ENCODE measurements at places on chromosomes 12 and 14.
A peak's percentile ranks its signal among the peaks of the same experiment; 100 is the strongest.

DNA sequence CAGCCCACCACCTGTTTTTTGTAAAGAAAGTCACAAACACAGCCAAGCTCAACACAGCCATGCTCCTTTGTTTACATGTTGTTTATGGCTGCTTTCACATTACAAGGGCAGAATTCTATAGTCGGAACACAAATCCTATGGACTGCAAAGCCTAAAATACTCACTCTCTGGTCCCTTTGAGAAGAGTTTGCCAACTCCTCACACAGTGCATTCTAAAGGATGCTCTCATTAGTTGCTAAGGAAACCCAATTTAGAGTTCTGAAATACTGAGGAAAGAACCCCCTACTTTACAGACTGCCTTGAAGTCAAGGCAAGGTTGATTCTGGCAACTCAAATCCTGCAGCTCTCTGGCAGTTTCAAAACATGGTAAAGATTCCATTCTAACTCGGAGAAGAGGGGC lies 38.3 kb downstream of the DCP1B start:
- DNase-seq = no peak

GRCh38 chr12:1034751-1035457 lies 43.9 kb downstream of the ERC1 start:
- DNase-seq = no peak

DNA sequence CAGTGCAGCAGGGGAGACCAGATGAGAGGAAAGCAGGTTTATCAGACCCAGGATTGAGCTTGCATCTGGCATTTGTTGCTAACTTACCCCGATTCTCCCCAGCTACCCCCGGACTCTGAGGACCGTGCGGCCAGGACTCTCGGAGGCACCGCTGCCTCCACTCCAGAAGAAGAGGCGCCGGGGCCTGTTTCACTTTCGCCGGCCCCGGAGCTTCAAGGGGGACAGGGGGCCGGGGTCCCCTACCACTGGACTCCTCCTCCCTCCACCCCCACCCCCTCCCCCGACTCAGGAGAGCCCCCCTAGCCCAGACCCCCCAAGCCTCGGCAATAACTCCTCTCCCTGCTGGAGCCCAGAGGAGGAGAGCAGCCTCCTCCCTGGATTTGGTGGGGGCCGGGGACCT lies 6.5 kb upstream of the CPNE6 start:
- no peak for DNase-seq

GRCh38 chr14:33062881-33063280 lies 124.2 kb downstream of the NPAS3 start:
- DNase-seq = no peak

DNA sequence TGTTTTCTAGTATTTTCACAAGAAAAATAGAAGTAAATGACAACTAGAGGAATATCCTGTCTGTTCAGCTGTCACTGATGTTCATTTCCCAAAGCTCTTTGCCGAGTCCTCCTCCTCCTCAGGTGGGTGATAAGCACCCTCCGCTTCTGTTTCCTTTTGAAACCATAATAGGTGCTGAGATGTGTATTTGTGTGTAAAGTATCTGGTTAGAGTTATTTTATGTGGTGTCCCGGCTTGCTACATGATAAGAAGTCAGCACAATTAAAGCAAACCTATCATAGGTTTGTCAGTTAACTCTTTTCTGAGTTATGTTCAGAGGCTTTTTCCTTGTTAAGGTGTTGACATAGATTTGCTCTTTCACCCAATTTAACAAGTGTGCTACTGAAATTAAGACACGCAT lies 82.4 kb downstream of the PIWIL1 start:
- DNase-seq = no peak

GRCh38 chr12:57240066-57240921 lies 10.7 kb downstream of the STAC3 start:
- no peak for DNase-seq

DNA sequence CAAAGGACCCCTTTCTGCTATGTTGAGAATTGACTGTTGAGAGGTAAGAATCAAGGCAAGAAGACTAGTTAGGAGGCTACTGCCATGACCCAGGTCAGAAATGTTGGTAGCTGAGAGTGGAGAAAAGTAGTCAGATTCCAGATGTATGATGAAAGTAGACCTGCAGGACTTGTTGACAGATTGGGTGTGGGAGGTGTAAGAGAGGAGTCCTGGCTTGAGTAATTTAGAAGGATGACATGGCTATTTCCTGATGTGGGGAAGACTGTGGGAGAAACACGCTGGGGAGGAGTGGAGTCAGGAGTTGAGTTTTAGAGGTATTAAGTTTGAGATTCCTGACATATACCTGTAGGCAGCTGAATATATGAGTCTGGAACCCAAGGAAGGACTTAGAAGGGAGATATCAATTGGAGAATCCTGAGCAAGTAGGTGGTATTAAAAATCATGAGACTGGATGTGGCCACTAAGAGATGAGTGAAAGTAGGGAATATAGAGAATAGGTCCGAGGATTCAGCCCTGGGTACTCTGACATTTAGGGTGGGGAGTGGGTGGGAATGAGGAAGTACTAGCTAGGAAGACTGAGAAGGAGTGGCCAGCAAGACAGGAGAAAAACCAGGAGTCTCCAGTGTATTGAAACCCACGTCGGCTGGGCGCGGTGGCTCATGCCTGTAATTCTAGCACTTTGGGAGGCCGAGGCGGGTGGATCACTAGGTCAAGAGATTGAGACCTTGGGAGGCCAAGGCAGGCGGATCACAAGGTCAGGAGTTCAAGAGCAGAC lies 12.6 kb upstream of the DDX47 start:
- DNase-seq = no peak

DNA sequence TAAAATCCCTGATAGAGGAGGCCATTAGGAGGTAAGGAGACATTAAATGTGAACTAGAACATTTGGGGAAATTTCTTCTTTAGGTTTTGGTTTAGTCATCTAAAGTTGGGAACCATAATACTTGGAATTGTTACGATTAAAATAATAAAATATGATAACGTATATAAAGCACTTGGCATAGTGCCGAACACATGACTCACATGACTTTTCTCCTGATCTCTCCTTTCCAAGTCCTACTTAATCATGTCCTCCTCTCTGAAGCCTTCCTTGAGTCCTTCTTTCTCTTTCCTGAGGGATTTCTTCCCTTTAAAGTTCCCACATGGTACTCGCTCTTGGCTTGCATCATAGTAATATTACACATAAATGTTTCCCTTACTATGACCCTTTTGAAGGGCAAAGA lies 20.0 kb downstream of the BEST3 start:
- DNase-seq = no peak

GRCh38 chr12:43011383-43011926 lies 421.9 kb upstream of the PRICKLE1 start:
- DNase-seq = no peak

DNA sequence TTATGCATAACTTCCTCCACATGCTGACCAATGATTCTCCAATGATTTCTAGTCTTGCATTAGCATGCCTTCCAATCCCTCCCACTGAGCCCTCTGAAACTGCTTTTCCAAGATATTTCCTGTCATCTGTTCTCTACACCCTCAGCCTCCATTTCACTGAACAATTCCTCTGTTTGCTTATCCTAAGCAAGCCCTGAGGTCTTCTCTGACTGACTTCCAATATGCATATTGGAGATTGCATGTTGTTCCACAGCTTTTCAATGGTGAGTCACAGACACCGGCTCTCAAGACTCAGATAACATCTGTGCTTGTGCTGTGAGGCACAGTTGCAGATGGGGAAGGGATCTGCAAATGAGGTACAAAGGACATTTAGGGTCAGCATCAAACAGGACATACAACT lies 141.0 kb downstream of the SLC16A7 start:
- peak; percentile 95 for DNase-seq

DNA sequence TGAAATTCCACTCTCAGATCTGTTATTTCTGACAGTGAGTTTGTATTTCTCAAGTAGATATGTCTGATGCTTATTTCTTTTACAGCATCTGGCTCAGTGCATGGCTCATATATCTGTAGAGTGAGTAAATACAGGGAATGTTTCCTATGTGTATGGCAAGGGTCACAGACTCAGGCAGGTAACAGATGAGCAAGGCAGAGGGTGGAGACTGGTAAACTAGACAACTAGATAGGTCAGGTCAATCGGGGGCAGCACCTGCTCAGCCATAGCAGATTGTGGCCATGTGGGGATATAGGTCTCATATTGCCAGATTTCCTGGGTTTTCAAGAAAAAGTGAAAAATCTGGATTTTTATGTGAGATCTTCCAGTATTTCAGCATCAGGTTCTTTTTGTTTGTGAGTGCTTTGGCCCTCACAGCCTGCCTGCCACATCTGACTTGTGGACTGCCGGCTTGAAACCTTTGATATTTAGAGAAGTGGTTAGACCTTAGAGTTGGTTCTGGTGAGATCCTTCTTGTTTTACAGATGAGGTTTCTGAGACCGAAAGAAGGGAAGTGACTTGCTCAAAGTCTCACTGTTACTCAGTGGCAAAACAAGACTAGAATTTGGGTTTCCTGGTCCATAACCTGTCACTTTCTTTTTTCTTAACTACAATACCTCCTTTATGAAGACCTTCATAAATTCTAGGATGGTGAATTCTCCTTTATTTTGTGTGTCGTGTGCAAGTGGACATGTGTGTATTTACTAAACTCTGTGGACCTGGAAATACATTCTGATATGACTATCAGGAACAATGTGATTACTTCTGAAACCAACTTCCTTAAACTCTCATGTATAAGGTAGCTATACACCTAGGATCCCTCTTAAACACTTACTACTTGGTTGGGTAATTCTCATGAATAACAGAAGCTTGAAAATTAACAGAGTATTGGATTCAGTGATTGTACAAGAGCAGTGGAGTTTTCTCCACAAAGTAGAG lies 34.4 kb downstream of the PROX2 start:
- DNase-seq = no peak

GRCh38 chr12:122991623-122992275 lies 11.3 kb downstream of the ARL6IP4 start:
- no peak for DNase-seq

DNA sequence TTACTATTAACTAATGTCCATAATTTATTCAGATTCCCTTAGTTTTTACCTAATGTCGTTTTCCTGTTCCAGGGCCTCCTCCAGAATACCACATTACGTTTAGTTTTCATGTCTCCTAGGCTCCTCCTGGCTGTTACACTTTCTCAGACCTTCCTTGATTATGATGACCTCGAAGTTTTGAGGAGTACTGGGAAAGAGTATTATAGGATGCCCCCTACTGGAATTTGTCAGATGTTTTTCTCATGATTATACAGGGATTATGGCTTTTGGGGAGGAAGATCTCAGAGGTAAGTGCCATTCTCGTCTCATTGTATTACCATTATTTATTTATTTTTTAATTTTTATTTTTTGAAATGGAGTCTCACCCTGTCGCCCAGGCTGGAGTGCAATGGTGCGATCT lies 17.7 kb upstream of the C1S start:
- peak; percentile 15 for DNase-seq

Data from fibroblast of skin of left quadriceps (primary cell).